ENCODE measurements at places on chromosomes 3 and 15. TPM values are rescaled to one million over a fixed set of nuclear protein-coding genes. Genes with fewer than 3 reads are reported as not detected.

GRCh38 chr15:90812171-90812957 is 56.0 kb upstream of the FURIN start:
- H3K27ac ChIP-seq, result no peak overlapping the region
- DNase-seq, result no peak
- no peaks in the 10 kb centered on the region for H3K27me3 ChIP-seq
- peaks cover 24% of the 10 kb centered on the region for H3K36me3 ChIP-seq

DNA sequence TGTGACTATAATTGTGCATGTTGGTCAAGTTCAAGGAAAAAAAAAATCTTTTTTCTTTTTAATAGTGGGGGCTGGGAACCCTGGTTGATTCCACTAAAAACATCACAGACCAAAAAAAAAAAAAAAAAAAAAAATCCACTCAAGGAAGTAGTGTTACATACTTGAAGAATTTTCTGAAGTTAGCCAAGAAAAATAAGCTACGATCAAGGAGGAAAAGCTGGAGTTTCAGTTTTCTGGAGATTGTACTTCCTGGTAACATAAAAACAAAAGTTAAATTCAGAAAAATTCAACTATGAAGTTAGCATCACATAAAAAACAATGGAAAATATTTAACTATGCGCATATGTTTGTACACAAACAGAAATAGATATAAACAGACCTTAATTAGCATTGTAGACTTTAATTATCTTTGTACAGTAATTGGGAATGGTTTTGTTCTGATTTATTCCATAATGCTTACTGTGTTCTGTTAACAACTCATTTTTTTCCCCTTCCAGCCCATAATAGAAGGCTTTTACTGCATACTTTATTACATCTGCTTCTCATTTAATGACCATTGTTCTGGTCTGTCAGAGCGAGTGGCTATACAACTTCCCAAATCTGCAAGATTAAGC is 194.3 kb downstream of the RORA start:
- peaks cover 18% of the 10 kb centered on the region for H3K4me1 ChIP-seq
- no peak overlapping the region for H3K4me3 ChIP-seq
- no peak for DNase-seq
- H3K27ac ChIP-seq, result no peak overlapping the region
- no peaks in the 10 kb centered on the region for H3K36me3 ChIP-seq

GRCh38 chr15:52143873-52144272 is 31.3 kb upstream of the BCL2L10 start:
- no peak overlapping the region for H3K4me3 ChIP-seq
- H3K27me3 ChIP-seq, result no peaks in the 10 kb centered on the region
- H3K36me3 ChIP-seq, result peaks cover 16% of the 10 kb centered on the region
- H3K27ac ChIP-seq, result 0 out of 2 replicates have a peak overlapping the region, but pooled peaks have one; percentile 39
- no peaks in the 10 kb centered on the region for H3K4me1 ChIP-seq
- DNase-seq, result peak; percentile 22

GRCh38 chr3:171966533-171967136 is 72.7 kb upstream of the FNDC3B start:
- H3K27ac ChIP-seq, result no peak overlapping the region
- no peak overlapping the region for H3K4me3 ChIP-seq

GRCh38 chr15:89095073-89095472 is 6.8 kb downstream of the ABHD2 start:
- H3K4me1 ChIP-seq, result peaks cover 14% of the 10 kb centered on the region
- no peak overlapping the region for H3K27ac ChIP-seq
- H3K36me3 ChIP-seq, result no peaks in the 10 kb centered on the region

DNA sequence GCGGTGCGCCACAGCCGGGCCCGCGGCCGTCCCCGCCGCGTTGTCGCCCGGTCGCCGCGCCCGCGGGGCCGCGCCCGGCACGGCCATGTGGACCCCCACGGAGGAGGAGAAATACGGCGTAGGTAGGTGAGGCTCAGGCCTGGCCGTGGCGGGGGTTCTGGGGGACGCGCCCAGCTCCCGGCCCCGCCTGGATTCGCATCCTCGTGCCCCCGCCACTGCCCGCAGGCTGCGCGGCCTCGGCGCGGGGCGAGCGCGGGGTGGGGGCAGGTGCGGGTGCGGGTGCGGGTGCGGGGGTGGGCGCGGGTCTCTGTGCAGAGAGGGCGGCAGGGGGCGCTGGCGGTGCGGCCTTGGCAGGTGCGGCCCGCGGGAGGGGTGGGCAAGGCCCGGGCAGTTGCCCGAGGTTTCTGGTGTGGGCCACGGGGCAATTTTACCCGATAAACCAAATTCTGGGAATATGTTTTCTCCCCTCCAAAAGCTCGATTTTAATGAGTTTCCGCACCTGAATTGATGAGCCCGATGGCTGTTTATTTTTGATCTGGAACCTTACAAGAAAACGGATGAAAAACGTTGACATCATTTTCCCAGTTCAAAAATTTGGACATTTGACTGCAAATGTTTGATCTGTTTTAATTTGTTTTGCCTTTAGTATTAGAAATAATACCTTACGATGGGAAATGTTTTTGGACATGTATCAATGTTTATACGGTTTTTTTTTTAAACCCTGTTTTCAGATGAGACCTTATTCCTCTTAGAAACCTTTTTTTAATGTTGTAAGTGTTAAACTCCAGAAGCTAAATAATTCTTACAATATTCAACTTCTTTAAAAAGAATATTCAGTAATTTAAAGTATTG is 678 bp downstream of the DOCK3 start:
- H3K27ac ChIP-seq, result no peak overlapping the region
- peaks cover 25% of the 10 kb centered on the region for H3K27me3 ChIP-seq
- peak overlapping the region; percentile 64 for H3K4me3 ChIP-seq
- H3K36me3 ChIP-seq, result no peaks in the 10 kb centered on the region
- peaks cover 21% of the 10 kb centered on the region for H3K4me1 ChIP-seq
- DNase-seq, result peak; percentile 80

DNA sequence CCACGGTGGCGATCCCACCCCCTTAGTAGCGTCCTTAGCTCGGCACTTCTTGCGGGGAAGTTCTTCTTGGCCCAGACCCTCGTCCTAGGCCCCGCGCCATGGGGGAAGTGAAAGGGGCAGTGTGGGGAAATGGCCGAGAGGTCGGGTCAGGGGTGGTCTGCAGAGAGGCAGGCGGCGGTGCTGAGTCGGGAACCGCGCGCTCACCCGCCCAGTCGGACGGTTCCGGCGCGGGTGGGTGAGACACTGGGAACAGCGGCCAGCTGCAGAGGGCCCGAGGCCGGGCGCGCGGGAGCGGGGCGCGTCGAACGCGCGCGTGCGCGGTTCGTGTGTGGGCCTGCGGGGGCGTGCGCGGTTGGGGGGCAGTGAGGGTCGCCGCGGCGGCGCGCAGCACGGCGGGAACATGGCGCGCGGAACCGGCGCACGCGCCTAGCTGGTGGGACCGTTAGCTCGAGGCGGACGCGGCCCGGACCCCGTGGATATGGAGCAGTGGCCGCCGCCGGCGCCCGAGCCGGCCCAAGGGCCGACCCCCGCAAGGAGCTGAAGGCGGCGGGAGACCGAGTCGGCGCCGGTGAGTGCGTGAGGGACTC is 246.9 kb downstream of the GOLGA6L6 start:
- no peak for DNase-seq
- H3K4me1 ChIP-seq, result no peaks in the 10 kb centered on the region
- peaks cover 37% of the 10 kb centered on the region for H3K36me3 ChIP-seq
- no peak overlapping the region for H3K4me3 ChIP-seq
- H3K27ac ChIP-seq, result no peak overlapping the region

DNA sequence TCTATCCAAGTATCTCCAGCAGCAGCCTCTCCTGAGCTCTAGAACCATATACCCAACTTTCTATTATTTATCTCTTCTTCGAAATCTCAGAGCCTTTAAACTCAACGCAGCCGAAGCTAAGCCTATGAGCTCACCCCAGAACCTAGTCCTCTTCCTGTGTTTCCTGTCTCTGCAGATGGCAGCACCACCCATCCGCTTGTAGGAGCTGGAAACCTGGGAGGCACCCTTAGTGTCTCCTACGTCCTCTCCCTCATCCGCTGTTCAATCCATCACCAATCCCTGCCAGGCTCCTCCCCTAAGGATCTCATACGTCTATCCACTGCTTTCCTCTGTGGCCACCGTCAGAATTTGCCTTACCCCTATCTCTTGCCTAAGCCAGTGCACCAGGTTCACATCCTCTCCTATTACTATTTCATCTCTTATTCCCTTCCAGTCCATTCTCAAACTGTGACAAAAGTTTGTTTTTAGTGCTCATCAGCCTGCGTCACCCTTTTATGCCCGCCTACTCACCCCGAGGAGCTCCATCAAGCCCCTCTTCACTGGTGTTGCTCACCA is 9.6 kb downstream of the VGLL4 start:
- H3K36me3 ChIP-seq, result no peaks in the 10 kb centered on the region
- no peak for DNase-seq
- H3K4me3 ChIP-seq, result no peak overlapping the region
- no peak overlapping the region for H3K27ac ChIP-seq

DNA sequence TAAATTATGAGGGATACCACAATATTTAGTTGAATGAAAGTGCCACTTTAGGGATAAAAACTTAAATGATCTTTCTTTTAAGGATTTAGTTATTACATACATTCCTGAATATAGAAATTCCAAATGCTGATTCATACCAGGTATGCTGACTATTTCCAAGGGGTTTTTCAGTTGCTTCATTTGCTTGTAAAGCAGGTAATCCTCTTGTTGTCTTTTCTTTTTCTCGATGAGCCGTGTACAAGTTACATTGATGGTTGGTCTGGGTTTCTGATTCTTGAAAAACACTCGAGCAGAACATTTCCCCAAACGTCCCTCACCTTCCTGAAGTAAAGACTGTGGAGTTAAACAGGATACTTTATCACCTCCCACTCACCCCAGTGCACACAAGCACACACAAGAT is 21.7 kb downstream of the RARRES1 start:
- H3K27ac ChIP-seq, result no peak overlapping the region
- no peaks in the 10 kb centered on the region for H3K4me1 ChIP-seq
- no peak overlapping the region for H3K4me3 ChIP-seq
- no peak for DNase-seq
- no peaks in the 10 kb centered on the region for H3K36me3 ChIP-seq

DNA sequence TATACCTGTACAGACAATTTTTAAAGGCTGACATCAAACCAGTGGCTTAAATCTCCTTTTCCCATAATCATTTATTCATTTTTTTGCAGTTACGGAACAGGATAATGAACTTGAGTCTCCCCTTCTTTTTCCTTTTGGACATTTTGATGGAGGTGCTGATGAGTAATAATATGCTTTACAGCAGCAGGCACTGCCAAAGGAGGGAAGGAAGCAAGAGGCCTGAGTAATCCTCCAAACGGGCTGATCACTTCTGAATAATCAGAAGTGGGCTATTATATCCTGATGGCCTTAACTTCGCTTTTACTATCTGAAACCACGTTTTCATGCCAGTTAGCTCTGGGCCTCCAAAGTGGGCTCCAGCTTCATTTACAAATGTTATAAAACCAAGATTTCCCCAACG is 527.2 kb downstream of the FOXP1 start:
- H3K36me3 ChIP-seq, result no peaks in the 10 kb centered on the region
- no peak overlapping the region for H3K4me3 ChIP-seq
- no peaks in the 10 kb centered on the region for H3K27me3 ChIP-seq

- no peak overlapping the region for H3K4me3 ChIP-seq
- peak; percentile 65 for DNase-seq
- no peak overlapping the region for H3K27ac ChIP-seq
- H3K4me1 ChIP-seq, result no peaks in the 10 kb centered on the region
- H3K36me3 ChIP-seq, result no peaks in the 10 kb centered on the region
Measured at GRCh38 chr15:27527490-27528067, 556.6 kb downstream of the GABRG3 start.

DNA sequence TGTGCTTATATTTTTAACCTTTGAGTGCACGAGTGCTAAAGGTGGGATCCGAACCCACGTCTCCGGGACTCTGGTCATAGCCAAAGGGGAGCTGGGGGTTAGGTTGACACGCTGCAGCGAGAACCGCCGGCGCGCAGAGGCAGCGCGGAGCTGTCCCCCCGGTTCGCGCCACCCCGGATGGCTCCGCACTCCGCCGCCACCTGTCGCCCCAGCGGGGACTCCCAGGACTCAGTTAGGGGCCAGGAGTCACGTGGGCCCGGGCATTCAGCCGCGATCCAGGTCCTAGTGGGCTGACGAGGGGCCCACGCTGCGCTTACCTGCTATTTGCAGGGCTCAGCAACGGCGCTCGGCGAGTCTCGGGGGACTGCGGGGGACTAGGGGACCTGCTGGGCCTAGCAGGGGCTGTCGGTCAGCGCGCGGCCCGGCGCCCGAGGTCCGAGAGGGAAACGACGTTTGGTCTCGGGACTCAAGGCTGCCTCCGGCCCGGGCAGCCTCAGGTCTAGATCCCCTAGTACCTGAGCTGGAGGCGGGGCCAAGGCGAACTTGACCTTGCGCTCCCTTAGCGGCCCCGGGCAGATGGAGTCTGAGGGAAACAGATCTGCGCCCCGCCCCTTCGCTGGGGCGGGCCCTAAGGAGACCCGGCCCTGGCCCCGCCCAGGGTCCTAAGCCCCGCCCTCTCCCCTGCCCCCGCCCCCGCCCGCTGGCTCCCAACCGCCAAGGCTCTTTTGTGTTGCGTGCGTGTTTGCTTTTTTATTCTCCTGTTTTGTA is at the start of gene NMNAT3:
Gene NMNAT3, minus strand, starts transcription at position 585 of the 768 bp plus-strand sequence. CDS start 50,248 bp downstream, outside the sequence.
- H3K4me3 ChIP-seq, result peak within 1 kb of the TSS; percentile 88
- no peaks in the 10 kb centered on the region for H3K36me3 ChIP-seq
- H3K4me1 ChIP-seq, result peaks cover 34% of the 10 kb centered on the region
- H3K27ac ChIP-seq, result no peak within 1 kb of the TSS

- H3K36me3 ChIP-seq, result no peaks in the 10 kb centered on the region
- DNase-seq, result peak; percentile 31
- H3K27me3 ChIP-seq, result no peaks in the 10 kb centered on the region
- H3K4me3 ChIP-seq, result peak overlapping the region; percentile 92
- H3K4me1 ChIP-seq, result peaks cover 7% of the 10 kb centered on the region
Measured at GRCh38 chr15:65870889-65871533, 1.7 kb downstream of the RAB11A start.

DNA sequence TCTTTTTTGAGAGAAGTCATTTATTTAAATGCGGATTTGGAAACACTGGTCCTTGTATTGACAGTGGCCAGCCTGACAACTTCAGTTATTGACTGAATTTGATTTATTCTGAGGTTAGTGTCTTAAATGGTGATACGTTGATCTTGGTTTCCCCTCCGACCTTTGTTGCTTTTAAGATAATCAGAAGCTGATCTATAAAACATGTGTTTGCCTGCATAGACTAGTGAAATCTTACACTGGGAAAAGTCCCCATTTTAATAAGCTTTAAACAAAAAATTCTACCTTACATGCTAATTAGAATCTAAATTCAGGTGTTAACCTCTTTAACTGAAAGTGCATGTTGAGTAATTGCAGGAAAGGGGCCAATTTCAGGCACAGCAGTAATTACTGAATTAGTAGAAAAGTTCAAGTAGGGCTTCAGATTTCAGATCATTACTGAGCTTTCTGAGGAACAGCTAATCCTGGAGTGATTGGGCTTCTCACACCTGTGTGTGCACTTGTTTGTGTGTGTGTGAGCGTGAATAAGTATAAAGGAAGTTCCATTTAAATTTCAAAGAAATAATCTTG is 221.4 kb downstream of the SOX2 start:
- H3K4me1 ChIP-seq, result peaks cover 6% of the 10 kb centered on the region
- no peaks in the 10 kb centered on the region for H3K27me3 ChIP-seq
- H3K4me3 ChIP-seq, result no peak overlapping the region
- no peak for DNase-seq

- no peaks in the 10 kb centered on the region for H3K36me3 ChIP-seq
- H3K4me3 ChIP-seq, result no peak overlapping the region
- H3K27me3 ChIP-seq, result no peaks in the 10 kb centered on the region
- H3K4me1 ChIP-seq, result peaks cover 16% of the 10 kb centered on the region
- DNase-seq, result peak; percentile 51
- H3K27ac ChIP-seq, result peak overlapping the region; percentile 3
Measured at GRCh38 chr3:132351222-132351806, 34.1 kb downstream of the ACP3 start.

Gene SH3GL3
- polyA plus RNA-seq, result 18.8 TPM

Gene SLC27A2
- polyA plus RNA-seq, result 2.1 TPM

Gene ZKSCAN7
- polyA plus RNA-seq, result 4.7 TPM

Gene MYO5C
- 7.9 TPM for polyA plus RNA-seq

Gene ZNF717
- 7.5 TPM for polyA plus RNA-seq

Gene ERICH6
- 0.19 TPM for polyA plus RNA-seq

Gene FETUB
- 0.26 TPM for polyA plus RNA-seq
